ENCODE measurements at places on chromosomes 5 and 9.

GRCh38 chr5:1942158-1942557 lies 59.4 kb upstream of the IRX4 start:
- DNase-seq, result no peak

GRCh38 chr5:171882118-171882517 lies 96.5 kb downstream of the SMIM23 start:
- no peak for DNase-seq

DNA sequence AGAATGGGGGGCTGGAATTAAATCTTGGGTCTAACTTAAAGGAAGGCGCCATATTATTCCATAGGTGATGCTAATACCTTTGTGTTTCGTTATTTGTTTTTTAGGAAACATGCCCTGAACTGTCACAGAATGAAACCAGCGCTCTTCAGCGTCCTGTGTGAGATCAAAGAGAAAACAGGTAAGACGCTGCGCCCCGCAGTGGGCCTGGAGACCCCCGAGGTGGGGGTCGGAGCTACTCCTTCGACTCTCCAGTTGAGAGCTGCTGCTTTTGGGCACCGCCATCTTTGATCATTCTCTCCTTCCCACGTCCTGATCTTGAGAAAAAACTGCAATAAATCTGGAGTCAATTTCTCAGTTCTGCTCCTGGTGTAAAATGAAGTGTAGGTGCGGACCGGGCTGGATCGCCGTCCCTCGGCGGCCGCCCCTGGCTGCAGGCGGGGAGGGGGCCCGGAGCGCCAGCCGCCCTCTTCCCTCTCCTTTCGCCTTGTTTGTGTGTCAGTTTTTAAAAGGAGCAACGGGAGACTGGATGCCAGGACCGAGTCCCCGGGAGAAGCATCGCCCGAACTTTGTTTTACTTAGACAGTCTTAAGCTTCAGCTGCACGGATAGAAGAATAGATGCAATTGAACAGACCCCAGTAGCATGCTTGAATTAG lies 1.4 kb downstream of the PBX3 start:
- peak; percentile 18 for DNase-seq

GRCh38 chr9:34272101-34272541 lies 56.9 kb downstream of the KIF24 start:
- no peak for DNase-seq

DNA sequence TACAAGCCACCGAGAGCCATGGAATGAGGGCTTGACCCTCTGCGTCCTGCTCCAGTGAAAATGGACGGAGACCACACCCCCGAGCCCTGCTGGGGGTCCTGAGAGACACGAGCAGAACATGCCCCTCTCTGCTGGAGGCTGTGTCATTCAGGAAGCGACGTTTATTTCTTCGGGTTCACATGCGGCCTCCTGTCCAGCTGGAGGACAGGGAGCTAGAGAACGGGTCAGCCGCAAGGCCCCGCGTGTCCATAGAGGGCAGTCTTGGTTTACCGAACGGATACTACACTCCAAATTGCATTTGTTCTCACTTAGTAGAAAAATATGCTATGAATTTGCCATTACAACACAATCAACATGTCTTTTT lies 36.1 kb downstream of the MRPL36 start:
- peak; percentile 79 for DNase-seq

DNA sequence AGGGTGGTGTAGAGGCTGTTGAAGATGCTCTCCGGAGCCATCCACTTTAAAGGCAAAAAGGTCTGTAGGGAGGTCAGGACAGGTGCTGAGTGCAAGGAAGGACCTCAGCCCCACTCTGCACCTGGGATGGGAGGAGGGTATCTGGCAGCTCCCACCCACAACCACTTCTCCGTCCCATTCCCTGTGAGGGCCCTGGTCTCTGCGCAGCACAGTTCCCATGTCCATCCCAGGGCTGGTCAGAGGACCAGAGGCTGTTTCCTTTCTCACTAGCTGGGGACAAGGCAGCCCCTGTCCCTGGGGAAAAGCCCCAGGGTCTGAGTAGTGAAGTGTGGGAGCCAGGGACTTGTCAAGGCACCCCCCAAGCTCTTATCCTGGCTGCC lies 33.7 kb upstream of the CSF1R start:
- DNase-seq, result no peak

Data from iPS-NIHi11 (cell line).